NCI-H345 (cell line): ENCODE measurements at places on chromosomes 4 and X.
A peak's percentile ranks its signal among the peaks of the same experiment; 100 is the strongest.

- DNase-seq, result no peak
These were observed 169.3 kb downstream of the GC start for GRCh38 chr4:71614621-71615020.

DNA sequence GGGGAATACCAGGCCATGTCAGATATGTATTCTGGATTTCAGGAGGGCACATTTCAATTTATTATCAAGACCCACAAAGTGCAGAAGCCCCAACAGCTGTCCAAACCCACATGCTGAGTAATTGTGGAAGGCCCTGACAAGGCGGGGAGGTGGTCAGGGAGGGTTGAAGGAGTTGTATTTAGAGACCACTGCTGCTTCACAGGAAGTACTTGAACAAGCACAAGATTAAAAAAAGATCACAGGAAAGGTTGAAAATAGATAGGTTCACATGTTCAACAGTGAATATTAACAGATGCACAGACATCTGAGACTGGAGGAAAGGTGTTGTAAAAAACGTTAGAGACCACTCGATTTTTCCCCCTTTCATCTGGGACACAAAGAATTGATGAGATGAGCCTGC is 17.9 kb downstream of the ATP8A1 start:
- DNase-seq, result no peak

DNA sequence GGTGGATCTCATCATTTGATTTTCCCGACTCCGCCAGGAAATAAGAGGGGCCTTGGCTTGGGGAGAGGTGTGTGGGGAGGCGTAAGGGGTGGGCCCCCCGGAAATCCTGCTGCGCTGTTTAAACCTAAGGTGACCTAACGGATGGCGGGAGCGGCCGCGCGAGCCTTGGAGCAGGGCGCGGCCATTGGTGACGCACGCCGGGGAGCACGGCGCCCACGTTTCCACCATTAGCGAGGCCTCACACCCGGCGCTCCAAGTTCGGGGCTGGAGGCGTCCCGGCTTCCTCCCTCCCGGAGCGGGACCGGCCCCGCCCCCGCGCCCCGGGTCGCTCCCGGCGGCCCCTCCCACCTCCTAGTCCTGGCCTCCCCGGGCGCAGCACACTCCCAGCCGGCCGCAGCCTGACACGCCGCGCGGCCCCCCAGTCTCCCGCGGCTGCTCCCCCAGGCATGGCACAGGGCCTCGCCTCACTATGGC is at the start of gene SMS:
SMS (plus strand) TSS at position 354 of the 474 bp plus-strand sequence; CDS start at position 470, 116 bp downstream.
- peak; percentile 78 for DNase-seq

DNA sequence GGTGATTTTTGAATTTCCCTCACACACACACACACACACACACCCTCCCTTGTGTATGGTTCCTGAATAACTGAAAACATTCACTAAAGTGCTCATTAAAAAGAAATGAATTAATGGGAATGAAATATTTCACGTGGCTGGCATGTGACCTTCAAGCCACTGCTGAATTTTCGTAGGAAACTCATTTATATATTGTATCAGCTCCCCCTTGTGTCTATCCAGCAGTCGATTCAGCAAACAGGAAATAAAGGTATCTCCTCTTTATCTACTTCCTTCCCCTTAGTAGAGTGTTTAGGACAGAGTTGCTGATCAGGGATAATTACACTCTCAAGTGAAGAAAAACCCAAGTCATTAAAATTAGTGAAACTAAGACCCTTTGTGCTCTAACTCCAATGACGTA is 912.6 kb upstream of the LCORL start:
- no peak for DNase-seq

- no peak for DNase-seq
These were observed 201.0 kb upstream of the NEIL3 start for GRCh38 chr4:177108708-177109107.

DNA sequence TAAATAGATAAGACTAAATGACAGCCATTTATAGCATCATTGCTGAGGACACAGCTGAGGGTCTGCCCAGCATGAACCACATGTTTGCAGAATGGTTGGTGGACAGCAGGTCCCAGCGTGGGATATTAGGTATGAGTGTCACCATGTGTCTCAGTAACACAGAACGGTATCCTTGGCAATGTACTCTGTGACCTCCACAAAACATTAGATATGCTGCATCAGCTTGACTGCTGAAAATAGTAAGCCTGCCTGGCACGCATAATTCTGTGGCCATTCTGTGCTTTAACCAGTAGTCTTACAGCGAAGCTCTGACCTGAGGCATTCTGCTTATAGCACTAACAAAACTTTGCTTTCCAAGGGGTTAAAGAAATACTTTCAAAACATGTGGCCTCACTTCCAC is 32.0 kb downstream of the LIMCH1 start:
- DNase-seq, result no peak

- DNase-seq, result no peak
These were observed 41.3 kb downstream of the DOCK11 start for GRCh38 chrX:118536687-118537461.

- no peak for DNase-seq
These were observed 148.5 kb downstream of the NAA11 start for GRCh38 chr4:79177388-79177787.

DNA sequence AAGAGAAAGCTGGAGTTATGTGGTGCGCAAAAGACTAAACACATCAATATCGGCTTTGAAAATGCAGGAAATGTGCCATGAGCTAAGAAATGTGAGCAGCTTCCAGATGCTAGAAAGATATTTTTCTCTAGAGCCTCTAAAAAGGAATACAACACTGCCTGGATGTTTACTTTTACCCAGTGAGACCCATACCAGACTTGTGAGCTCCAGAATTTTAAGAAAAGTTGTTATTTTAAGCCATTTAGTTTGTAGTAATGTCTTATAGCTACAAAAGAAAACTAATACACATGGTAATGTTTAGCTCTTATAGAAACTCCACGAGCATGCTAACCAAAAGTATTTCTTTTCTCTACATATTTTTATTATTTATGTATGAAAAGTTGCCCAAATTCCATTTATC is 1389.4 kb downstream of the C4orf33 start:
- DNase-seq, result no peak

- DNase-seq, result peak; percentile 32
These were observed 723 bp downstream of the WDFY3 start for GRCh38 chr4:84965553-84966381.

- no peak for DNase-seq
These were observed 19.3 kb downstream of the SEL1L3 start for GRCh38 chr4:25843340-25844097.

DNA sequence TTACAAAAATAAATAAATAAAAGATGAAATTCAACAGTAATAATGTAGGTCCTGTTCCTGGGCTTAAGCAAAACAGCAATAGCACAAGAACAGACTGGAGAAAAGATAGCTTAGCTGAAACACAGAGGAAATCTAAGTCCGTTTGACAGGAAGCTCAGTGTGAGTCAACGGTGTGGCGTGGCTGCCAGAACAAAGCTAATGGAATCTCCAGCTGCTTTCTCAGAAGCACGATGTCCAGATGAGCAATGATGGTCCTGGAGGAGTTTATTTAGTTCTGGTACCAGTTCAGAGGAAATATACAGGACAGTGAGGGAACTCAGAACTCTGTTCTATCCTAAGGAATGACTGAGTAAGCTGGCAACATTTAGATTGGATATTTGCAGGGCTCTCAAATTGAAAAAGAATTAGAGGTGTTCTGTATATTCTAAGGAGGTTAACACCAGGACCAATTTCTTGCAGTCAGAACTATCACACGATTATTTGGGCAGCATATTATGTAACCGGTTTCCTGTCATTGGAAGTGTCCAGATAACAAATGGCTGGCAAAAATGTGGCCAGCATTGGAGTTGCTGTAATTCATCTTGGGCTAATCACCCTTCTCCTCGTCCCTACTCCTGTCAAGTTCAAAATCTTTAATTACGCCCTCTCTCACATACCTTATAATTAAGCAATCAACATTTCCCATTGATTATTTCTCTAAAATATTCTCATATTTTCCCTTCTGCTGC is 12.7 kb downstream of the GAB3 start:
- no peak for DNase-seq

- no peak for DNase-seq
These were observed 262.0 kb downstream of the ARAP2 start for GRCh38 chr4:35982318-35982717.

DNA sequence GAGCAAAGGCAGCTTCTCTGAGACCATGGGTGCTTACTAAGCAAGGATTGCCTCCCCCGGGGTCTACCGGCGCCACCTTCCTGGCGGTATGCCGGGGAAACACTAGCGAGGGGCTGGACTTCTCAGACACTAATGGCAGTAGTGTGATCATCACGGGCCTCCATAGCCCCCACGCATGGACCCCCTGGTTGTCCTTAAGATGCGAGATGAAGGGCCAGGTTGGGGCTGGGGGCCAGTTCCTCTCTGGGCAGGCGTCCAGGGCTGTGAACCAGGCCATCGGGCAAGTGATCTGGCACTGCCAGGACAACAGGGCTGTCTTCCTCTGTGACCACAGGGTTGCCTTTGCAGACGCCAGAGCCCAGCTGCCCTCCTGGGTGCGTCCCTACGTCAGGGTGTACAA is 60.7 kb downstream of the ALPK1 start:
- no peak for DNase-seq

DNA sequence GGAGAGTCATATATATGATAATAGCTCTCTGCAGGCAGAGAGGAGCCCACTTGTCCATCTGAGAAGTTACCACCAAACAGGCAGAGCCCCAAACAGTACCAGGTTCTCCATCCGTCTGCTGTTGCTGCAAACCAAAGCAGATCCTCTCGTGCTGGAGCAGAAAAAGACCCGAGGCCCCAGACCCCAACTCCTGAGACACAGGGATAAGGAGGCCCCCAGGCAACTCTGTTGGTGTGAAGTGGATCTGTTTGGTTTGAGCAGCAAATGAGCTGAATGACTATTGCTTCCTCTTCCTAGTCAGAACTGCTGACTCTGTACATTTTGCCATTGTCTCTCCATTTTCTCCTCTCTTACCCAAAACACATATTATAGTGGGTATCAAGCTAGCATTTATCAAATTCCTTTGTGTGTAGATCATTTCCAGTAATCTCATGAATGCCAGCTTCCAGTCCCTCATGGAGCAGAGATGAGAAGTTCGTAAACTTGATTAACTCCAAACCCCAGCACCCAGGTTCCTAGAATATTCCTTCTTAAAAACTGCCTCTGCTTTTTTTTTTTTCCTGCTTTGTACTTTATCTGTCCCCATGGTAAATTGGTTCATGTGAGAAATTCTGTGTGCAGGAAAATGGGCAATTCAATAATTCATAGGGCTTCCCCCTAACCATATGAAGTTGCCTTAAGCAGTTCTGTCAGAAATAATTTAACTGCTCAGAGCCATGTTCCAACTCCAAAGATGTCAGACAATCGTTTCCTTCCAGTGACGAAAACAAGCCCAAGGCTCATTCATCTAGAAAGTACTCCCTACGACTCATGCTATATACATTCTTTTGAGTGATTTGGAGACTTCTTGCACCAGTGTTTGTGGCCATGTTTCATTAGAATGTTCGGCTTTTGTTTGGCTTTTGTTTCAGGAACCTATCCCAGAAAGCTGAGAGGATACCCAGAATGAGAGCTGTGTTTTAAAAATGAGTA is 98.6 kb upstream of the ATXN3L start:
- DNase-seq, result no peak

- DNase-seq, result no peak
These were observed 96.0 kb upstream of the ATOH1 start for GRCh38 chr4:93732509-93732908.

GRCh38 chr4:35506161-35506560 is 738.2 kb downstream of the ARAP2 start:
- DNase-seq, result no peak

- DNase-seq, result no peak
These were observed 118.2 kb downstream of the PPP3CA start for GRCh38 chr4:101229116-101229515.

DNA sequence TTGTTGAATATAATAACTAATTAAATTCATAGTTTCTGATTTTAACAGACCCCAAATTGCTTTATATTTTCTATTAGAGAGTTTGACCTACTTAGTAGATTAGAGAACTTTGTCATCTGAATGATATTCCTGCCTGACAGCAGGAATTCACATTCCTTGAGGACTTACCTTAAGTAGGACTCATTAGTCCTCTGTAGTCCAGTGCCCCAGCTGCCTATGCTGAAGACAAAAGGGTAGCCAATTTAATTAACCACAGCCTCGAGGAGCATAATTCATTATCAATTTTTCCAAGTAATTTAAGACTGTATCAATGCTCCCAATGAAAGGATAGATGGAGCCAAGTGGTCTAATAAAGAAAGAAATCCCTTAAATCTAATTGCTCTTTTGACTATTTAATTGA is 1405.0 kb upstream of the IGFBP7 start:
- DNase-seq, result no peak

DNA sequence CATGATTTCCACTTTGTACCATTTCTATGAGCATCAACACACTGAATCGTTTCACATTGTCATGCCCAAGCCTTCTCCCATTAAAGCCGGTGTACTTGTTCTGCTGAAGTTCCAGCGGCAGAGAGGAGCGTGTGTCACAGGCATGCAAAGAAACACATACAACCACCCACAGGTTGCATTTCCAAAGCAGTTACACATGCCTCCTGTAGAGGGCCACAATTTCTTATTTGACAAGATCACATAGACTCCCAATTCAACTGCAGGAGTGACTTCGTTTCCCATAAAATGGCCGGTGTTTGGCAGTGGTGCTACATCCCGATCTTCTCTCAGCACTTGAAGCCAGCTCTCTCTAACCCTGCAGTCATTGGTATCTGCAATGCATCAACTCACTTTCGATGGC is 992.6 kb downstream of the NLGN4X start:
- DNase-seq, result no peak

GRCh38 chr4:36041340-36041739 is 203.0 kb downstream of the ARAP2 start:
- DNase-seq, result no peak

GRCh38 chrX:73943693-73944562 is 360.1 kb upstream of the ZCCHC13 start:
- DNase-seq, result peak; percentile 89

- DNase-seq, result no peak
These were observed 331.6 kb downstream of the UNC5C start for GRCh38 chr4:95217197-95217596.

GRCh38 chr4:40454816-40455215 is 119.7 kb downstream of the CHRNA9 start:
- DNase-seq, result no peak

DNA sequence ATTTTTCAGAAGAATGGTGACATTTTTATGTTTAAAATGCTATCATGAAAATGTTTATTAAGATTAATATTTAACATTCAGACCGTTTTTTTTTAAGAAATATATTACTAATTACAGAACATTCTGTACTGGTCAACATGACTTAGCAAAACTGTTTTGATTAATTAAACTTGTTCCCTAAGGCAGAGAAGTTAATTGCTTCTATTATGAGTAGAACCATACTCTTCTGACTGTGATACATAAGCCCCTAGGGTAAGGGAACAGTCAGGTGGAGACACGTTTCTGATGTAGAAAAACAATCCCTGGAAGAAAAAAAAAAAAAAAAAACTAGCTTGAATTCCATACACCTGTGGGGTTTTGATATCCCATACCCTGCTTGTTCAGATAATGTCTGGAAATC is 97.4 kb downstream of the GPM6A start:
- DNase-seq, result no peak

- DNase-seq, result no peak
These were observed 136.8 kb downstream of the C4orf33 start for GRCh38 chr4:129232589-129233337.

- DNase-seq, result no peak
These were observed 167.0 kb upstream of the GALNT7 start for GRCh38 chr4:173001571-173001970.
